Peyer's patch (tissue), 4 donors: ENCODE measurements at places on chromosomes 4 and X. TPM values are rescaled to one million over a fixed set of nuclear protein-coding genes. Genes with fewer than 3 reads are reported as not detected.

AFP gene
- total RNA-seq: not detected

DNA sequence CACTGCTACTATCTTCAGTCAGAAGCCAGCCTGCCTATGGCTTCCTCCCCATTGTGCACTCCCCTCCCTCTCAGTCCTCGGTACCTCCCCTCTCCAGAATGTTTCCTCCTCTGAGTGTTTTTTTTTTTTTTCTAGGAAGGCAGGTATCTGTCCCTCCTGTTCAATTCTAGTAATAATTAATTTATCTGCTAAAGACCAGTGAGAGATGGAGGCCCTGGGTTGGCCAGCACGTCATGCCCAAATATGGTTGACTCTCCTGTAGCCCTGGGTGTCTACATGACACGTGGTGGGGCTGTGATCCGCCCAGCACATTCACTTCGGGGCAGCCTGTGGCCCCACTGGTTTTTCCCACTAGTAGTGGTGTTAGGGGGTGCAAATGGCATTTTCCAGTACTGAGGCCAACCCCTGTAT, 1.8 kb downstream of the FLNA start:
- DNase-seq: no peak

PAK3 gene
- total RNA-seq: 8.3 TPM

- DNase-seq: no peak
Measured at GRCh38 chrX:20374900-20375438, 108.3 kb upstream of the RPS6KA3 start.

DNA sequence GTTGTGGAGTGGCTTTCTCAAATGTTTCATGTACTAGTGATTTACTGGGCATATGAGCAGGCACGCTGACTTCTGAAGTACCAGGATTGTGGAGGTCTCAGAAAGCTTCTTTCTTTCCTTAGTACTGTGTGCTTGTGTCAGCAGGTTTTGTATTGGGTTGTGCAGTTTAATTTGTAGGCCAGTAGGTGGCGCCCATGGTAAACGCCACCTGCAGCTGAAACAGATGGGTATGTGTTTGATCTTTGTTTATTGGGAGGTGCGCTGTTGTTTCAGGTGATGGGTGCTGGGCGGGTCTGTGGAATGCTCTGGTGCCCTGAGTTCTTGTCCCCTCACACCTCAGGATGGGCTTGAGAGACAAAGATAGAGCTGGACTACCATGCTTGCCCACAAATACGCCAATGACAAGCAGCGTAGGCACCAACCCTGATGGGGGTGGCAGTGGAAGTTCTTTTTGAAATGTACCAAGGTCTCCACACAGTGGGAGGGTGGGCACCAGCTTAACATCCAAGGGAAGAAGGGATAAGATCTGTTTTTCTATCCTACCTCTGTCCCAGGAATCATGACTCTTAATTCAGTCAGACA, 141.5 kb downstream of the RPS6KA6 start:
- DNase-seq: no peak

GRCh38 chr4:187274153-187274552, 550.5 kb upstream of the FAT1 start:
- DNase-seq: no peak

PFKFB1 gene
- total RNA-seq: not detected

GRCh38 chr4:176262243-176262642, 6.8 kb downstream of the ASB5 start:
- DNase-seq: no peak

GRCh38 chr4:174539571-174539970, 17.3 kb upstream of the HPGD start:
- DNase-seq: no peak

DNA sequence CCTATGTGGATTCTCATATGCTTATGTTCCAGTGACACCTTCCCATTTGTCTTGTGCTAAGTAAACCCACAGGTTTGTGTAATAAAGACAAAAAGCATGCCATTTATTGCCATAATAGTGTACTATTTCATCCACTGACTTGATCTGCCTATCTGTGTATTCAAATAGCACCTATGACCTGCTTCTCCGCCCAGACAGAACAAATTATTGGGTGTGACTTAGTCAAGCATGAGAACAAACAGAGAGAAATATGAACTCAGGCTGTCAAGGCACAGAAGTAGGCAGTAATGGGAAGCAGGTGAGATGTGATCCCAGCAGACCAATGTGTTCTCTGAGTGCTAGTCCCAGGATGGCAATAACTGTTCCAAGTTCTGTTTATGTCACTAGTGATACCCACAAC, 25.4 kb downstream of the ELOVL6 start:
- no peak for DNase-seq

DNA sequence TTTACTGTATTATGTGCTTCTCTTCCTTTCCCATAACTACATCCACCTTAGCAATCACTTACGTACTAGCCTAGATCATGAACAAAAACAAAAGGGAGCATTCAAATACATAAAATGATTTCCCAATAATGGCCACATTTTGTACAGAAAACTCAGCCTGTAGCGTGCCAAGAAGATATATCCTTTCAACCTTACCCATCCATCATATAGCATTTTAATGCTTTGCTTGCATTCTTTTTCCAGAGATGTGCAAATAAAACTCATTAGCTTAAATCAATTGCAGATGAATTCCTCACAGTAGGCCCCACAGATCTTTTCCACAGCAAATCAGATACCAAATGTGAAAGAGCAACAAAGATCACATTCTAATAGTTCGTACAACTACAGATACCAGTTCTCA, 20.8 kb downstream of the GRSF1 start:
- no peak for DNase-seq

DNA sequence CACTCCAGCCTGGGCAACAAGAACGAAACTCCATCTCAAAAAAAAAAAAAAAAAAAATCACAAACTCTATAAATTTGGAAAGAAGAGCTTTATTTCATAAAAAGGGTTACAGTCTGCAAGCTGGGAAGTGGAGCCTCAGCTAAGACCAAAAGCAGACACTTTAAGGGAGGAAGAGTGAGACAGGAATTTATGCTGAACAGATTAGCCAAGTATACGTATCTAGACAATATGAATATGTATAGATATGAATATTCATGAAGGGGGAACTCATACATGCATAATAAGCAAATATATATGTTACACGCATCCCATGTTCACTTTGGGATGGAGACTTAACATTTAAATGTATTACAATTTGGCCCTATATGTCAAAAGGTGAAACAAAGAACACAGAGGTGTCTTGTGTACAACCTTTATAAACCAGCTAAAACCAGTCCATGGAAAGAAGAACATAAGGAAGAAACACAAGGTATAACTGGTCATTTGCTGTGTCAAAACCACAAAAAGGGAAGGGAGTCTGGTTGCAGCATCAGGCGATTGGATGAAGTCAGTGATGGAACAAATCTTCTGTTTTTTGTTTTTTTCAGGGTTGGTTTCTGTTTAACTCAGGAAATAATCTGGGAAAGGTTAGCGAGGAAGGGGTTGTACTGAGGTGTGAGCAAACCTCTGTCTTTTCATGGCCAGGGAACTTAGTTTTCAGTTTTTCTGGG, 130.0 kb upstream of the MAOA start:
- no peak for DNase-seq

GRCh38 chrX:113920661-113921060, 663.2 kb upstream of the HTR2C start:
- no peak for DNase-seq

GRCh38 chr4:80141543-80141942, 55.8 kb upstream of the PRDM8 start:
- no peak for DNase-seq

DNA sequence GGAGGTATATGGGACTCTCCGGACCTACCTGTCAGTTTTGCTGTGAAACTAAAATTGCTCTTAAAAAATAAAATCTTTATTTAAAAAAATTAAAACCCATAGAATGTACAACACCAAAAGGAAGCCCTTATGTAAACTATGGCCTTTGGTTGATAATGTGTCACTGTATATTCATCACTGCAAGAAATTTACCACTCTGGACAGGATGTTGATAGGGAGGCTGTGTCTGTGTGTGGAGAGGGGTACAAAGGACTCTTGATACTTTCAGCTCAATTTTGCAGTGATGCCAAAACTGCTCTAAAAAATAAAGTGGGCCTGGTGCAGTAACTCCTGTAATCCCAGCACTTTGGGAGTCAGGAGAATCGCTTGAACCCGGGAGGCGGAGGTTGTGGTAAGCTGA, 2.9 kb upstream of the ZMYM3 start:
- DNase-seq: no peak

DNA sequence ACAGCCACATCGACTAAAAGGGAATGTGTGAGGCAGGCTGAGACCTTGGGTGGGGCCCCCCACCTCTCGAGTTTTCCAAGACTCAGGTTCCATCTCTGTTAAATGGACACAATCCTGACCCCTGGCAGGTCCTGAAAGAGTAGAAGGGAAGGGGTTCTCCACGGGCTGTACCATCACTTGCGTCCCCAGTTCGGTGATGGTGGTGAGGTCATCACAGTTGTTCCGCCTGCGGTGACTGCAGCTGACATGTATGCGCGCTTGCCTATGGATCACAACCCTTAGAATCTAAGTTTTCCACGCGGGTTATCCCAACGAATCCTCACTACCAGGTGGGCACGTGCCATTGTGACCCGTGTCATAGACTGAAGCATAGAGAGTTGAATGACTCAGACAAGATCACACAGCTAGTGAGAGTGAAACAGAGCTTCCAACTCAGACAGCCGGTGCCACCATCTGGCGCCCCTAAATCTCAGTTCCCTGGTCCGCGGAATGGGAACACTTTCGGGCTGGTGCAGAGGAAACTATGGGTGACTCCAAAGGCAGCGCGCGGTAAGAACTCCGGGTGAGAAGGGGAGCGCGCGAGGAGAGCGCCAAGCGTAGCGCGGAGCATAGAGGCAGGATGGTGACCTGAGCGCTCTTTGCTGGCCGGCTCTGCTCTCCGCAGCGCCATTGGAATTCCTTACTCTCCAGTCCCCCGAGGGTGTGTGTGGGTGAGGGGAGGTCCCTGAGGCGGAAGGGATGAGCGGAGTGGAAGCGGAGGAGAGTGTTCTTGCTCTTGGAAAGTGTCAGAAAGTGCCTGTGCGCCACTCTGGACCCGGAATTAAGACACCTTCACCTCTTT, 10.5 kb downstream of the MSX1 start:
- DNase-seq: no peak

GRCh38 chr4:53098681-53099121, 236.6 kb downstream of the RASL11B start:
- no peak for DNase-seq

DNA sequence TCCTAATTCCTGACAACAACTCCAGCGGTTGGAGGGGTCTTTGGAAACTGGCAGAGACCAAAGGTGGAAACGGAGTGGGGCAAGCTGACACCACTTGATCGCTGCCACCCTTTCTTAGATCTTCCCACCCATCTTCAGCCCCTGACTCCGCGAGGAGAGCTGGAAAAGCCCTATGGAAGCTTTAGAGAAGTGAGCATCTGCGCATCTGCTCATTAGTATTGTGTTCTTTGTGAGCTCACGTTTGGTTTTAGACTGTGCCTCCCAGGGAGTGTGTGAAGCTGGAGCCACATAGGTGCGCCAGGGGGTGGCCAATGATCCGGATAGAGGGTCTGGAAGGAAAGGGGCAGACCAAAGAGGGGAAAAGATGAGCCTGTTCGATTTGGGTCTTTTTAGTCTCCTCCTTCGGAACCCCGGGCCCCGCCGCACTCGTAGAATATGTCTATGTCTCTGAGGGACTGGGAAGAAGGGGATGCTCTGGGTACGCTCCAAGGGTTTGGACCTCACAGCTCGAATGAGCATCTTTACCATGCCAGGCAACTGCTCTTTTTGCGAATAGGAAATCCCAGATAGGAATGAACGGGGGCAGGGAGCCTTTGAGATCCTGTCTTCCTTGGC, 578 bp upstream of the DKK2 start:
- DNase-seq: no peak

KIF4A gene
- 17.3 TPM for total RNA-seq

DNA sequence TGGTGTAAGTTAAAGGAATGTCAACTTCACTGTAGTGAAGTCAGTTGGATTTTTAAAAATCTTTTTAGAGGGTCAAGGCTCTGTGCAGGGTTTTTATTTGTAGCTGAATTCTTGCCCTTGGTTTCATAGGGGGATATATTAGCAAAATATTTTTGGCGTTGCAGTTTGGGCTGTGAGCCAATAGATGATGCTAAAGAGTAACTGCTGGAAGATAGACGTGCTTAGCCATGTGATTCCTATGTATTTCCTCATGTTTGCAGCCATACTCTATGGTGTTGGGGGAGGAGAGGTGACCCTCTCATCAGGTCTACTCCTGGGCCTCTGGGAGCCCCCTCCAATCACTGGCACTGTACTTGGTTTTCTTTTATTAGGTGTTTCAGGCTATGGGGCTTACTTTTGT, 246.7 kb upstream of the ARHGAP24 start:
- no peak for DNase-seq

DNA sequence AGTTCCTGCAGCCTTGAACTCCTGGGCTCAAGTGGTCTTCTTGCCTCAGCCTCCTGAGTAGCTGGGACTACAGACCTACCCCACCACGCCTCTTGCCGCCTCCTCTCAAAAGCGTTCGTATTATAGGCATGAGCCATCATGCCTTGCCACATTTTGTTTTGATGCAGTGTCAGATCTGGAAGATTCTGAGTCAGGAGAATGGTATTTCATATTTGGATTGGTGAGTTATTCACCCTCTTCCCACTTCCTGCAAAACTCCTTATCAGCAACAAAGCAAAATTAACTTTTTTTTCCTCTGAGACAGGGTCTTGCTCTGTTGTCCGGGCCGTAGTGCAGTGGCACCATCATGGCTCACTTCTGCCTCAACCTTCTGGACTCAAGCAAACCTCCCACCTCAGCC, 29.6 kb downstream of the REST start:
- no peak for DNase-seq

GRCh38 chr4:54227256-54228055, 1.6 kb upstream of the PDGFRA start:
- no peak for DNase-seq

DNA sequence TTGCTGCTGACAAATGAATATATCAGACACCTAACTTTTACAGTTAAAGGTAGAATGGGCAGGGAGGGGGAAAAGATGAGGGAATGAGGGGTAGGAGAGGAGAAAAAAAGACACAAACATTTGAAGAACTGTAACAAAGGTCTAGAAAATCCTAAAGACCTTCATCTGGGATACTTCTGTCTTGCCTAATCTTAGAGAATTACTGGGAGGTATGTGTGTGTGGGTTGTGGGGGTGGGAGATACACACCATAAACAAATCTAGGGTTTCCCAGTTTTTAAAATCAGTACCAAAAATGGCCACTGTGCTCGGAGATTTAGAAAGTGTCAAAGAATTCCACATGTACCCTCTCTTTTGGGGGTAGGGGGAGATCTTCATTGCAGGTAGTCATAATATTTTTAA, 166.7 kb downstream of the SH3KBP1 start:
- no peak for DNase-seq

DNA sequence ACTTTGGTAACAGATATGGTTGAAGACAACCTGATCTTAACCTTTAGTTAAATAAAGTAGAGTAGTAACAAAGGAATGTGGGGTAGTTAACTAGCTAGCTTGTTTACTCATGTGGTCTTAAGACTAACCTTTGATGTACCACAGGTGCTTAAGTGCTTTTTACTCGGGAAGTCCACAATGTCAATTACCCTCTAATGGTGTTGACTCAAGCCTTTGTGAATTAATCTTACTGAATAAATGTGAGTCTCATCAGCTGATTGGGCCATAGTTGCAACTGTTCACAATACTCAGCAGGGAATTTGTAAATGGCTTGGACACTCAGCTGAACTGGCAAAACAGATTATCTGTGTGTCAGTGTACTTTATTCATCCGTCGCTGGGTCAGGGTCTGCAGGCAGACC, 119.0 kb upstream of the UGT8 start:
- DNase-seq: no peak

MXRA5 gene
- 1.8 TPM for total RNA-seq
